Activated naive CD4-positive, alpha-beta T cell (primary cell): ENCODE measurements at places on chromosomes 6 and 20.

GRCh38 chr20:1320016-1320415 lies 8.9 kb downstream of the SDCBP2 start:
- DNase-seq: no peak

DNA sequence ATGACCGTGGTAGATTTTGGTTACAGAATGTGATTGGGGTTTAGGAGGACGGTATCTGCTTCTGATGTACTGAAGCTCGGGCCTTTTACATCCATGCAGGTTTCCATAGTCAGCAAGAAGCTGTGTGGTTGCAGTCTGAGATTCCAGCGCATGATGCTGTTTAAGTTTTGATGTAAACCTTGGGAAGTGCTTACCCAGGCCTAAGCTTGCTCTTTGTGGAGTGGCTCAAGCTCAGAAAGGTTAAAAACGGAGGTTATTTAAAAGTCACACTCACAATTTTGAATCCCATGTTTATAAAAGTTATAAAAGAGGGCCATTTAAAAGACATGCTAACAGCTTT lies 121.4 kb downstream of the TIAM2 start:
- DNase-seq: no peak

GRCh38 chr6:7902867-7903266 lies 7.7 kb downstream of the TXNDC5 start:
- DNase-seq: no peak

- DNase-seq: no peak
These were observed 5.3 kb upstream of the TTPAL start for GRCh38 chr20:44470327-44470726.

DNA sequence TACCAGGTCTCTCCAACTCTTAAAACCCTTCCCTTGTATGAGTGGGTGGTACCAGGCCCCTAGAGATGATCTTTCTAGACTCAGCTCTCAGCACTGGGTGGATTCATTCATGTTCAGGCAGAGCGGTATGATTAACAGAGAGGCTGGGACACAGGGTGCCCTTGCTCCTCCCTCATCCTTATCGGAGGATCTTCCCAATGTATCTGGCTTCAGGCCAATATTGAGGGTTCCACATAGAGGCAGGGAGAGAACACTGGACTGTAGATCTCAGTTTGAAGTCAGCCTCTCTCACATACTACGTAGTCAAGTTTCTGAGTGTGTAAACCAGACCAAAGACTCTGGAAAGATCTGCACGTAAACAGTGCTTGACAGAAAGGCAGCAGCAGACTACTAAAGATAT lies 366.2 kb downstream of the DHX35 start:
- no peak for DNase-seq

GRCh38 chr6:128259029-128259724 lies 261.2 kb downstream of the PTPRK start:
- no peak for DNase-seq

DNA sequence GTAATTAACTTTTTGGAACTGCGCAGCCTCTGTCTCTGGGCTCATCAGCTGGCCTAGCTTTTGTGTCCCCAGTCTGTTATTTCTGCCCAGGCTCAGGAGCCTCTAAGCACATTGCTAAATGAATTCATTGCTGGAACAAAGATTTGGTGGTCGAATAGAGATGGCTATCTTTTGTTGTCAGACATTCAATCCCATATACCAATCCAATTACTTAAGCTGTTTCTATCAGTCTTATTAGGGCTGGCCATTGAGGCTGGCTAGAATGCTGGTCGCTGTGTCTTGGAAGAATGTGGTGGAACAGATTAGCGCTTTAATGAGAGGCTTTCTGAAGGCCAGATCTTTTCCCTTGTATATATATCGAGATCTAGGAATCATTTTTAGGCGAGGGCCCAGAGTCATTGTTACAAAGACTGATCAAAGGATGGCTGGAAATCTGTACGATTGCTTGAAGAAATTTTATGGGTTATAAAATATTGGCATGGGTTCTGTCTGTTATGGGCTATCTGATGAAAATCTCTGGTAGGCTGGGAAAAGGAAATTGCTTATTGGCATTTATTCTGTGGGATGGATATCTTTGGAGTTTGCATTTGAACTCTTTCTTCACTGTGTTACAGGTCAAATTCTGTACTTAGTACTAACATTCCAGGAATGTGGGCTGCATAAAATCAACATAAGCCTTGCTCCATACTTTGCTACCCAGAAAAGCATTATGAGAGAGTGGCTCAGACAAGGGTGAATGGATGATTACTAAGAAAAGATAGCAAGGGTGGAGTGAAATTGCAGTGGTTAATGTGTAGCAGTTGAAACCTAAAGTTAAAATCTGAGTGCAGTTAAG lies 34.8 kb upstream of the JAG1 start:
- no peak for DNase-seq

- DNase-seq: no peak
These were observed 505.4 kb upstream of the CITED2 start for GRCh38 chr6:139879823-139880356.

- DNase-seq: no peak
These were observed 2.1 kb downstream of the FOXP4 start for GRCh38 chr6:41548098-41548840.

- no peak for DNase-seq
These were observed 24.9 kb upstream of the SLC2A12 start for GRCh38 chr6:134077301-134077700.

DNA sequence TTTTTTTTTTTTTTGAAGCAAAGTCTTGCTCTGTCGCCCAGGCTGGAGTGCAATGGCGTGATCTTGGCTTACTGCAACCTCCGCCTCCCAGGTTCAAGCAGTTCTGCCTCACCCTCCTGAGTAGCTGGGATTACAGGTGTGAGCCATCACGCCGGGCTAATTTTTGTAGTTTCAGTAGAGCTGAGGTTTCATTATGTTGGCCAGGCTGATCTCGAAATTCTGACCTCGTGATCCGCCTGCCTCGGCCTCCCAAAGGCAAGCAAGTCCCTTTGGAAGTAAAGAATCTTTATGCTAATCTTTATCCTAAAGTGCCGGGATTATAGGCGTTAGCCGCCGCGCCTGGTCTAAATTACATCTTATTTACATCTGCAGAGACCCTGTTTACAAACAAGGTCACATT lies 1.5 kb downstream of the PSMG4 start:
- no peak for DNase-seq

DNA sequence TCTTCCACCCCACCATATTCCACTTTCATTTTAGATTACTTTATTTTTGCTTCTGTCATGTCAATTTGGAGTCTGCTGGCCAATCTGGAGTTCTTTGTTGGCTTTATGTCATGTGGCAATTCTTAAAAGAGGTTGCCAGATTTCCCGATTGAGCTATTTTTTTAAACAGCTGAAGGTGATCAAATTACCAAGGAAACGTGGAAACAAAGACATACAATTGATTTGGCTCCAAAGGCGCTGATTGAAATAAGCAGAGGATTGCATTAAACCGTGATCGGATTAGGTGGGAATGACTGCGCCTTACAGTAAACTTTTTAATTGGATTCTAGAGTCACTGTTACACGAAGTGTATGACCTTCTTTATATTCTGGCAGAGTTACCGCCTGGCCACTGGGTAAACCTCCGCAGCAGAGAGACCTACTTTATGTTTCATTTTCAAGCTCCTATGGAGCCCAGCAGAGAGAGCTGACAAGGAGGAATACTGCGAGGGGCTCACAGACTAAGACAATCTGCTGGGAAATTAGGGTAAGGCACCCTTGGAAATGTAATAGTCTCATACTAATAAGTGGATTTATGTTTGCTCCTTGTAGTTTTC lies 37.9 kb downstream of the SIM1 start:
- DNase-seq: no peak

- no peak for DNase-seq
These were observed 304.1 kb downstream of the CDH4 start for GRCh38 chr20:61556111-61556510.

GRCh38 chr6:33927616-33928015 lies 123.8 kb upstream of the MLN start:
- no peak for DNase-seq

GRCh38 chr6:29762781-29763214 lies 39.6 kb downstream of the HLA-F start:
- no peak for DNase-seq

GRCh38 chr20:12173347-12174012 lies 255.8 kb downstream of the BTBD3 start:
- no peak for DNase-seq

- DNase-seq: no peak
These were observed 69.1 kb downstream of the TMEM244 start for GRCh38 chr6:129792049-129792448.

DNA sequence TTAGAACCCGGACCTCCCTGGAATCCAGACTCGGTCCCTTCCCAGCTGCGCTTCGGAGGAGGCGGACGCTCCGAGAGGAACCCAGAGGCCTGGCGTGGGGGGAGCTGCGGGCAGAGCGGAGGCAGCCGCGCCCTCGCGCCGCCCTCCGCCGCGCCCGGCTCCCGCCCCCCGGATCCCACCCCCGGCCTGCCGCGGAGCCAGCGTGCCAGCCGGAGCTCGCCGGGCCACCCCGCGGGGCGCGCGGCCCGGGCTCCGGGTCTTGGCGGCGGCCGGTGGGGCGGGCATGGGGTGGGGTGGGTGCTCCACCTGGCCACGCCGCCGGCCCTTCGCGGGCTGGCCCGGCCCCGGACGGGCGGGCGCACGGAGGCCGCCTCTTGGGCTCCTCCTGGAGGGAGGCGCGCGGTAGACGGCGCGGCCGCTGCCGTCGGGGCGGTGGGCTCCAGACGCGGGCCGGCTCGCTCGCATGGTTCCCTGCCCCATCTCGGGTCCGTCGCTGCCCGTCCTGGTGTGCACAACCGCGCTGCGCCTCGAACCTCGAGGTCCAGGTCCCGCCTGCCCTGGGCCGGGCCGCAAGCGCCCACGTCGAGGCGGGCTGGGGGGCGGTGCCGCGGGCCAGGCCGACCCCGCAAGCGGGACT lies 592 bp upstream of the CDYL start:
- peak; percentile 42 for DNase-seq

DNA sequence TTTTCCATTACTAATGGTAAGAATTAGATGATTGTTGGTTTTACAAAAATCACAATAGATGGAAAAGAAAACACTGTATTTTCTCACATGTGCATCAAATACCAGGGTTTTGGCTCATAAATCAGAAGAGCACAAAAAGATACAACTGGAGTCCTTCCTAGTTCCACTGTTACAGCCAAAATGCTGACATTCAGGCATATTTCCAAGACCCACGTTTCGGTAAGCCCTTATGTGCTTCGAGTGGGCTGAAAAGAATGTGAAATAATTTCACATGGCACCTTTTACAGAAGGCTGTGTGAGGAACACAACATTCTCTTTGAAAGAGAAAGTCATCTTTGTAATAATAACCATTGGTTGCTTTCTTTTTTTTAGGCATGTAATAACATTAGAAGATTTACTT lies 326.7 kb upstream of the FLRT3 start:
- no peak for DNase-seq

DNA sequence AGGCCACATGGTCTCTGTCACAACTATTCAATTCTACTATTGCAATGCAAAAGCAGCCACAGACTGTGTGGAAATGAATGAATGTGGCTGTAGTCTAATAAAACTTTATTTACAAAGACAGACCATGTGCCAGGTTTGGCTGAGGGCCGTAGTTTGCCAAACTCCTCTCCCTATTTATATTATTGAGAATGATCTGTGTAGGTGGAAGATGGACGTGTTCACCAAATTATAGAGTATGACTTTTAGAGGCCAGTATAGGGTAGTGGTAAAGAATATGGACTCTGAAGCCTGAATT lies 125.7 kb upstream of the MYLIP start:
- DNase-seq: no peak

DNA sequence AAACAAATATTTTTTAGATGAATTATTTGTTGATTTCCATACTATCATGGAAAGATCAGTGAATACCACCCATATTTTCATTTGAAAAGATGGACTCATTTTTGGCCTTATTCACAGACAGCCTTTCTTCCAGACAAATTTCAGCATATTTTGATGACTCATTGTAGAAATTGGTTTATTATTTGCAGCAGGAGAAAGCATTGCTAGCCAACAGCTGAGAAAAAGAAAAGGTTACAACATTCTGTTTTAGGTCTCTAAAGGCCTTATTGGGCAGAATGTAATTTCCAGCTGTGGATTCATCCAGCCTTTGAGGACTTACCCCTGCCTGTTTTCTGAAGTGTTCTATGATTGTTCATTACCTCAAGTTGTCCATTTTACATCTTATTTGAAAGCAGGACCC lies 201.9 kb downstream of the PLCB4 start:
- DNase-seq: no peak

DNA sequence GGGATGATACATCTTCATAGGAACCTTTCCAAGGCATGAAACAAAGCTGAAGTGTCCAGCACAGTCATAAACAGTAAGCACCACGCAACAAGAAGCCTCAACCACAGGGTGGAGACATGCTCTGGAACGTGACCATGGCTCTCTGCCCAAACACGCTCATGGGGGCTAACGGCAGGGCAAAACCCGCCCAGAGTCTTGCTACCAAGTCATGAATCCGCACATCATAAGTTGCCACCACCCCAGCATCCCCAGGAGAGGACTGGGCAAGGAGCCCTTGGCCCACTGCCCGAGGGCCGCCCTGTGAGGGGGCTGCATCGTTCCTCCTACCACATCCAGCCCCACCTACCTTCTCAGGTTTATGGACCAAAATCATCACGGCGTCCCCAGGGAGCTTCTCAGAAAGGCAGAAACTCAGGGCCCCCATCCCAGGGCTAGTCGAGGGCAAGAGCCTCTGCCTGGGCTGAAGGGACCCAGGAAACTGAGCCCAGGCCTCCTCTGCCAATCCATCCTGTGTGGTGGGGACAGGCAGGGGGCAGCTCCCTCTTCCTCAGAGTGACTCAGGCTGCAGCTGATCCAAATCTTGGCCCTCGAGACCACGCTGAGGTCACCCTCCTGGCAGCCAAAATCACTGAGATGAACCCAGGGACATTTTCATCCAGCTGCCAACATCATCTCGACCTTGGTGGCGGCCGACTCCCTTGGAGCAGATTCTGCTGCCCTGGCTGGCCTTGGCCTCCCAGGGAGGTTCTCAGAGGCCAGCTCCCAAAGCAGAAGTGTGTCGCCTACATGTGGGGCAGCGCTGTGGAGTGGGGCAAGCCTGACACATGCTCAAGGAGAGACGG lies 42.6 kb downstream of the BMP7 start:
- no peak for DNase-seq

- DNase-seq: no peak
These were observed 28.0 kb upstream of the ASIP start for GRCh38 chr20:34213213-34213612.

- no peak for DNase-seq
These were observed 671.7 kb upstream of the NRSN1 start for GRCh38 chr6:23454080-23454976.

DNA sequence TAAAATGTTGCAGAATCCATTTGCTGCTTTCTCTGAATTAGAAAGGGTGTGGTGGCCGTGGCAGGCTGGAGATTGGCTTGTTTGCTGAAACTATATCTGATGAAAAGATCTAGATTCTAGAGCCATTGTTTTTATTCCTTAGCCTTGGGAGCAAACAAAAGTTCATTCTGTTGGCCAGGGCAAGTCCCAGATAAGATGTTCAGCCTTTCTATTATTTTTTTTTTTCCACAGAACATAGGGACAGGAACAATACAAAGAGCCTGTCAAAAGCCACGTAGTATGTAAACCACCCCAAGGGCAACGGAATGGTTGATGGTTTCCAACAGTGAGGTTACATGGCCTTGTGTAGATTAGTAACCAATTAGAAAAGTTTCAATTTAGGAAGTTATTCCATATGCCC lies 119.9 kb upstream of the SLC22A16 start:
- DNase-seq: no peak
